ENCODE measurements at places on chromosomes 7 and 10. TPM values are rescaled to one million over a fixed set of nuclear protein-coding genes. Genes with fewer than 3 reads are reported as not detected.

DNA sequence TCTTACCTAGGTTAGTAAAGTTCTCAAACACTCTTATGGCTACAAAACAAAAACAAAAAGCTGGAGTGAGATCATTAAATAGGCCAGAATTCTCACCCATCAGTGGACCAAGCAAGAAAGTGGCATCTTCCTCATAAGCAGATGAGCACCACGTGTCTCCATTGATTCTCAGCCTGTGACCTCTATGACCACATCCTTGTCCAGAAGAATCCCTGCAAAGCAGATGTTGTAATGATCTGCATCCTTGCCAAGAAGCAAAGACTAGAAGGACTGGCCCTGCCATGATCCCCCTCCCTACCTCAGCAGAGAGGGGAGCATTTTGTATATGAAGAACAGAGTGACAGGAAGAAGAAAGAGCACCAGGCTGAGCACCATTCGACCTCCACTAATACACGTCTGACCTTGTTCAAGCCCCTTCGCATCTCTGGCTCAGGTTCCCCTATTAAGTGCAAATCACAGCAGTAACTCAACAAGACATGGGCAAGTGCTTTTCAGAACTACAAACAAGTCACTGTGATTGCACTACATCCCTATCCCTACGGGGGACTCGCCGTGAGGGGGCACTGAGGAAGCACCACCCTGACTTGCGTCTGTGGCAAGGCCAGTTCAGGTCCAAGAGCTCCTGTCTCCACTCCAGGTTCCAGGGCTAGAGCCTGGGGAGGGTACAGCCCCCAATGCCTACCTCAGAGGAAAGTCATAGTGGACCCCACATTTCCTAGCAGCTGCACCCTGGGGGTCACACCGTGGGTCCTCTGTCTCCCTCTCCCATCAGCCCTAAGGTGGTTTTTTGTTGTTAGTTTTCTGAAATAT is 22.2 kb upstream of the RASSF4 start:
- no peak overlapping the region for H3K27ac ChIP-seq
- no peaks in the 10 kb centered on the region for H3K27me3 ChIP-seq
- H3K4me1 ChIP-seq: peaks cover 83% of the 10 kb centered on the region
- DNase-seq: no peak

- H3K4me1 ChIP-seq: no peaks in the 10 kb centered on the region
- no peak overlapping the region for H3K27ac ChIP-seq
- no peak overlapping the region for H3K4me3 ChIP-seq
- no peaks in the 10 kb centered on the region for H3K27me3 ChIP-seq
- DNase-seq: no peak
- H3K36me3 ChIP-seq: peaks cover 27% of the 10 kb centered on the region
These were observed 11.4 kb downstream of the NDST2 start for GRCh38 chr10:73799899-73800559.

- H3K4me1 ChIP-seq: peaks cover 69% of the 10 kb centered on the region
- H3K4me3 ChIP-seq: no peak overlapping the region
- H3K36me3 ChIP-seq: no peaks in the 10 kb centered on the region
- DNase-seq: peak; percentile 52
- H3K27ac ChIP-seq: peak overlapping the region; percentile 57
These were observed 11.8 kb upstream of the RRP12 start for GRCh38 chr10:97412891-97413304.

- no peak overlapping the region for H3K4me3 ChIP-seq
- DNase-seq: no peak
- H3K27me3 ChIP-seq: peaks cover 25% of the 10 kb centered on the region
- H3K4me1 ChIP-seq: no peaks in the 10 kb centered on the region
- no peak overlapping the region for H3K27ac ChIP-seq
- no peaks in the 10 kb centered on the region for H3K36me3 ChIP-seq
These were observed 78.5 kb upstream of the PCBD1 start for GRCh38 chr10:70966646-70967553.

Gene SYT15
- total RNA-seq: 0.38 TPM

Gene FAM13C
- total RNA-seq: not detected

Gene GIGYF1
- 6.4 TPM for total RNA-seq

Gene PON3
- total RNA-seq: 14.1 TPM

Gene WDR37
- total RNA-seq: 5.9 TPM

Measured in HepG2 (cell line).